SK-N-DZ (cell line): ENCODE measurements at places on chromosomes 6 and 20.

GRCh38 chr20:64159711-64160110, 4.5 kb upstream of the MYT1 start:
- no peak for DNase-seq

DNA sequence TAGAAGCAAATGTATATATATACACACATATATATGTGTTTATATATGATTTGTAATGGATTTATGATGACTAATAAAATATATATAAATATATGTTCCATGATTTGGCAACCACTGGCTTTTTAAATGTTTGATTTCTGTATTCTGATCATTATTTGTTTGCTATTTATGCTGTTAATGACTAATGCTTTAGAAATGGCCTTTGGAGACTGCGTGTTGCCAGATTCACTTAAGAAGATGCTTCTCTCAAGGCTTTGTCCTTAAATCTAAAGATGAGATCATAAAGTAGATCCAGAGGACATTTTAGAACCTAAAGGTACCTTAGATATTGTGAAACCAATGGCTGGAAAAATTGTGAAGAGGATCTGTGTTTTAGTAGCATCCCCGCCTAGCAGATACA, 116.0 kb upstream of the SUPT3H start:
- DNase-seq: no peak

DNA sequence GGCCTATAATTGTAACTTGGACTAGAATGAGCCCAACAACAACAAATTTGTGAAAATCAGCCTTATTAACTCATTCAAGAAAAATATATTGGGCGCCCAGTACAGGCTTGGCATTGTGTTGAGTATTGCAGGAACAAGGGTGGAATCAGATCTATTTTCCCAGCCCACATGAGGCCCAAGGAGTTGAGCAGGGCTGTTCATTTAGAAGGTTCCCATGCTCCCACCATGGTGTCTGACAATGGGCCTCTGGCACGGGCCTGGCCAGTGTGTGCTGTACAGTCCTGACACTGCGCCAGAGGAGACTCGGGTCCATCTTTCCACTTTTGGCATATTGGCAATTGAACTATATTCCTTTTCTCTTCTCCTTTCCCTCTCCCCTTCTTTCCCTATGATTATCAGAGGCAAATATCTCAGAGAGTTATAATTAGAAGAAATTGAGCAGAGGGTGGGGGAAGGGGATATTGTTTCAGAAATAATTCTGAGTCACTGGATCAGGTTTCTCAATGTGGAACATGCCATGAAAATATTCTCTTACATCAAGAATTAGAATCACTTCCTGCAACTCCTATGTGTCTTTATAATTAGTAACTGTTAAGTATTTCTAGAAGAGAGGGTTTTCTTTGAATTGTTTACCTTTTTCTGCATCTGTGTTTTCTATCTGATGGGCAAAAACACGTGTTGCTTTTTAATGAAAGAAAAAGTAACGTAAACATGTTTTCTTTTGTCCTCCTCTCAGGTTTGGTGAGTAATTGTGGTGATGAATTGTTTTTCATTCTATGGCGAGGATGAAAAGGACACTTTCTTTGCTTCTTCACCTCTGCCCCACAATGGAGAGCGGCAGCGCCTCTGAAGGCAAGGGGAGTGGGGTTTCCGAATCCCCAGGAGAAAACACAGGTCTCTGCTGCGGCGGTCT, 209.4 kb downstream of the FOXA2 start:
- DNase-seq: no peak

GRCh38 chr6:108651340-108652227, 90.9 kb downstream of the FOXO3 start:
- peak; percentile 65 for DNase-seq

DNA sequence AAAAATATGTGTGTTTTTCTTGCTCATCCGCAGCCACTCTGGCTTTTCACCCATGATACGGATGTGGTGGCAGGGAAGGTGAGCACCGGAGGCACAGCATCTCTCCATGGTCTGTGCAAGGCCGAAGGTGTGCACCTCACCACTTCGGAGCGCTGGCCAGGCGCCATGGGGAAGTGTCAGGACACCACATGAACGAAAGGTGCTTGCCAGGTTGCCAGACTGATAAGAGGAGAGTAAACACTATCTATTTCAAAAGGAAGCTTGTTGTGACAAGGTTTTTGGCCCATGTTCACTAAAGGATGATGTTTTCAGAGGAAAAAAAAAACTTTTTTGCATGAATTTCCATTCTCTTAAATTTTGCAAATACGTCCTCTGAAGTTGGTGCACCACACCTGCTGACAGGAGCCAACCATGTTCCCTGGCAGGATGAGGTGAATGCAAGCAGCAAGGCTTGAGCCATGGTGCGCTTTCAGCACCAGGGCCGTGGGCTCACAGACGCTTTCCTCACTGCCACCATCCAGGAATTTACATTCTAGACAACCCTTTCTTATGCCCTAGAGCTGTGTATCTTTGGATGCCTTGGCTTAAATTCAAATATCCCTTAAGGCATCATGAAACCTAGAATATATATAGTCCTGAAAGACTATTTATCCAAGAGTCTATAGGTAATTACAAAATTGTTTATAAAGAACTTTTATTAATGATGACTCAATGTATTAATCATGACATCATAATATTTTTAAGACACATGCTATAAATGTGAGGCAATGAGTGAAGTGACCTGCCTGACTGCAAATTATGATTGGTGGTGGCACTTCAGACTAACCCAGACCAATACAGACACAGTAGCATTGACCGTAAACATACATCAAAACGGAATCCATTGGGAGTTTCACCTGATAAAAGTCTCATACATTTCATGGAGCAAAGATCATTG, 234.5 kb downstream of the TFAP2A start:
- DNase-seq: no peak
